ENCODE measurements at places on chromosomes 2 and 18.

DNA sequence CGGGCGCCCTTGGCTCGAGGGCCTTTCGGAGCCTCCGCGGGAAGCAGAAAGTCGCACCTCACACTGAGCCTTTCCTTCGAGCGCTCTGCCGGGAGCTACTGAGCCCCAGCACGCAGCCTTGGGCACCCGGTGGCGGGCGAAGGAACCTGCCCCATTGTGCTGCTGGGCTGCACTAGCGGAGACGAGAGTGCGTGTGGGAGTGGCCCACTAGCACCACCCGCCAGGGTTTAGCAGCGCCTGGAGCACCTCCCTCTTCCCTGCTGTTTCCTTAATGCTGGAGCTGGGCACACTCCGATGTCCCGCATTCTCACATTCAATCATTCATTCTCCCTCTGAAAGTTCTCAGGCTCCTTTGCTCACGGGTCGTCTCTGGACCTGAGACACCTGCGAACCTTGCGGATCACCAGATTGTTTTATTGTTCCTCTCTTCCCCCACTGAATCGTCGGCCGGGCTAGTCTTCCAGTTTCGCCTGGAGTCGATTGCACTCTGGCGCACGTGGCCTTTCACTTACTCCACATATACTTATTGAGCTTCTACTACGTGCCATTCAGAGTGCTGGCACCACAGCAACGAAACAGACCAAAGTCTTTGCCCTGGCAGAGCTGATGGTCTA lies 8.5 kb upstream of the PAX3 start:
- no peak for DNase-seq

- no peak for DNase-seq
Measured at GRCh38 chr2:149155196-149155969, 116.9 kb downstream of the LYPD6B start.

DNA sequence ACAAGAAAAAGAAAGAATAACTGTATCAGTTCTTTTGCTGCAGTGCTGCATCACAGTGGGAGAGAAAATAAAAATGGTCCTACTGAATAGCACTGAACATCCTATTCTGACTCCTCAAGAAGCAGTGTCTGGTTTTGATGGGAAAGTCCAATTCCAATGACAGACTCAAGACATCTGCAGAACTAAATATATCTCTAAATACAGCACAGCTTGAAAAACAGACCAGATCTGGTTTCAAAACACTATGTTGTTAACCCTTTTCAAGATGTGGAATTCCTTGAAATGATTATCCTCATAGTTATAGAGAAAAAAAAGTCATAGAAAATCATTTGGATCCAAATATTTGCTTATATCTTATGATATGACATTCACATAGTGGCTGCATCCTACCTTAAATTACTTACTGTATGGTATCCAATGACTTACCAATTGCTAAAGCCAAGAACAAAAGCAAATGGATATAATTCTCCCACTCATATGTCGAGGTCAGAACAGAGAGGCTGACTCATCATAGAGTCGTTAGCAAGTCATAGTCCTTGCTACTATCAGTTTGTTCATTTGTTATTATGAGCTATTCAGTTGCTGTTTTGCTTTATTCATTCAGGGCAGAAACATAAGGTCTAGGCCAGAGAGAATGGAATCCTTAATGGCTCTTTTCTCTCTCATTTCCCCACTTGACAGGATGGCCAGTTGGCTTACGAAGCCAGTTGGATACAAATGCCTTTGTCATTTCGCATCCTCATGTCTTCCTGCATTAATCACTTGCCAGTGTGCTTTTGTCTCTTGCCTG lies 62.5 kb upstream of the ACVR2A start:
- no peak for DNase-seq

DNA sequence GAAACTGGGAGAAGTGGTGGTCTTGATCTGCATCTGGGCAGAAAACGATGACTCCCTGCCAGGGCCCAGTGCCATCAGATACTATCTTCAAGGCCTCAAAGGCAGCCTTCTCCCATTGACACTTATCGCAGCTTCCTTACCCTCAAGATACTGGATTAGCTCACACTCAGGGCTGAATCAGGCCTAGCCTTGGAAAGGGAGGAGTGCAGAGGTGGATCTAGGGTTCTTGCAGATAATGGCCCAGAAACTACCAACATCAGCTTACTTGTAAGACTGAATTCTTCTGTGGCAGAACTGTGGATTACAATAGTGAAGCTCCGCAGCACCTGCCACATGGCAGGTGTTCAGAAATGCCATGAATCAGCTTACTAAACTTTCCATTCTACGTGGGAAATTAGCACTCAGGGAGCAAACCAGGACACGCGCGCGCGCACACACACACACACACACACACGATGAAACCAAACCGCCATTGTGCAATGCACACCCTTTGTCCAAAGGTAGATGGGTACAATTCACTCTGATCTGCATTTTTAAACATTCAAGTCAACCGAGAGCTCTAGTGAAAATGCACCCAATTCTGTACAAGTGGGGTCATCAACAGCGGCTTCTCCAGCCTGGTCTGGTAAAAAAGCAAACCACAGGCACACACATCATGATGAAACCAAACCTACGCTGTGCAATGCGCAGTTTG lies 26.3 kb upstream of the TMEM182 start:
- no peak for DNase-seq

DNA sequence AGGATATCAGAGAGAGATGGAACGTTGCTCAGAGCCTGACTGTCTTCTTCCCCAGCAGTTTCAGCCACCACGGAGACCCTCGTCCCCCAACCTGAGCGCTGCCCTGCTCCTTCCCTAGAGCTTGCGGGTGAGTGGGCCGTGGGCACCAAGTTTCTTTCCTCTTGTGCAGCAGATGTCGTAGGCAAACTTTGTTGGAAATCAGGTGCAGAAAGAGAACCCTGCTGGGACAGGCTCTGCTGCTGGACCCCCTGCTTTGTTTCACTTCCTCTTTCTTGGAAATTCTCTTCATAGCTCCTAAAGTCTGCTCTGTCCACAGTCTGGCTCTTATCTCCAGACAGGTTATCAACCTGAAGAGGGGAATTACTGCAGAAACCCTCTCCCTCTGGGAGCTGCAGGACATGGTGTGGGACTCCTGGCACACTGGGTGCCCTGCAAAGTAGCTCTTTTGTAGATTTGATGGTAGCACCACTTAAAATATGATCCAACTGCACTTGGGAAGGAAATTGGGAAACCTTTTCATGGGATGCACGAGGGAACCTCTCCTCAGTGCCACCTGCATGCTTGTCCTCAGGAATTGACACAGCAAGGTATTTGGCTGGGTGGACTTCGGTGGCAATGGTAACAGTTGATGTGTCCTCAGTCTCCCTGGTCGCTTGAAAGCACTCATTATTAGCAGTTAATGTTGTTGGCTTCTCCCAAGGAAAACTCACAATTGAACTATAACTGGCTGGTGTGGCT lies 92.2 kb downstream of the ALPK2 start:
- no peak for DNase-seq

- peak; percentile 55 for DNase-seq
Measured at GRCh38 chr2:46187112-46187618, 110.0 kb upstream of the EPAS1 start.

GRCh38 chr18:72444798-72445155 lies 99.4 kb downstream of the CBLN2 start:
- no peak for DNase-seq

DNA sequence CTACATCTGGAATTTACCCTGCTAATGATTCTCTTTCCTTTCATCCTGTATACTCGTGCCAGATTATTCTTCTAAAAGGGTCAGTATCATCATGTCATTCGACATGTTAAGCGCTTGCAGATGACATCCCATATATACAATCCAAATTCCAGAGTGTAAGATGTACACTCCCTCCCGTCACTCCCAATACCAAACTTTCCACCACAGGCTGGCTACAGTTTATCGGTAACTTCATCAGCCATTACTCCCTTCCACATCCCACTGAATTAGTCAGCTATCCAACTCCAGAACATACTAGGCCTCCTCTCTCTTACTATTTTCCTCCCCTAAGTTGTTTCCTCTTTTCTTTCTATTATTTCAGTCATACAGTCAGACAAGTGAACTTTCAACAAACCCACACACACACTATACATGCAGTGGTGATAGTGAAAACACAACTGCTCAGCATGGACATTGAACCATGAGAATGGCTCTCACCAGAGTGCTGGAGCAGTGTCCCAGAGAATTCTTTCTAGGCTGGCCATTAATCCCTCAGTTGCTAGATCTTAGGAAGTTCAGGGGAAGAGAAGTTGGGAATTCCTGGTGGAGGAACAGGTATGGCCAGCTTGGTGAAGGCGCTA lies 10.6 kb upstream of the NMI start:
- DNase-seq = no peak

DNA sequence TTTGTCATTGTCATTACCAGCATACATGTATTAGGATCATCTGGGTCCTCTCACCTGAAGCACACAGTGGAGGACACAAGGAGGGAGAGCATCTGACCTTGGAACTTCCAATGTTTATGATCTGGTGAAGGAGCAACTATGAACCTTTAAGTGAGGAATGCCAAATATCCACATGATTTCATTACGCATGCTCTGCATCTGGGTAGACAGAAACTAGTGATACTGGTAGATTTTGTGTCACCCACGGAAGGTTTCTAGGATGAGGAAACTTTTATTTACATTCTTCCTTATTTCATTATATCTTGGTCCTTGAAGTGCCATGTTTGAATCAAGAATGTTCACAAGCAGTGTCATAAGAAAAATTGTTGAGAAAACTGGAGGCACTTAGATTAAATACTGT lies 32.1 kb downstream of the SPC25 start:
- DNase-seq = no peak

- no peak for DNase-seq
Measured at GRCh38 chr18:79064228-79064627, 5.0 kb upstream of the ATP9B start.

GRCh38 chr2:21422050-21422449 lies 298.3 kb downstream of the TDRD15 start:
- DNase-seq = peak; percentile 41

DNA sequence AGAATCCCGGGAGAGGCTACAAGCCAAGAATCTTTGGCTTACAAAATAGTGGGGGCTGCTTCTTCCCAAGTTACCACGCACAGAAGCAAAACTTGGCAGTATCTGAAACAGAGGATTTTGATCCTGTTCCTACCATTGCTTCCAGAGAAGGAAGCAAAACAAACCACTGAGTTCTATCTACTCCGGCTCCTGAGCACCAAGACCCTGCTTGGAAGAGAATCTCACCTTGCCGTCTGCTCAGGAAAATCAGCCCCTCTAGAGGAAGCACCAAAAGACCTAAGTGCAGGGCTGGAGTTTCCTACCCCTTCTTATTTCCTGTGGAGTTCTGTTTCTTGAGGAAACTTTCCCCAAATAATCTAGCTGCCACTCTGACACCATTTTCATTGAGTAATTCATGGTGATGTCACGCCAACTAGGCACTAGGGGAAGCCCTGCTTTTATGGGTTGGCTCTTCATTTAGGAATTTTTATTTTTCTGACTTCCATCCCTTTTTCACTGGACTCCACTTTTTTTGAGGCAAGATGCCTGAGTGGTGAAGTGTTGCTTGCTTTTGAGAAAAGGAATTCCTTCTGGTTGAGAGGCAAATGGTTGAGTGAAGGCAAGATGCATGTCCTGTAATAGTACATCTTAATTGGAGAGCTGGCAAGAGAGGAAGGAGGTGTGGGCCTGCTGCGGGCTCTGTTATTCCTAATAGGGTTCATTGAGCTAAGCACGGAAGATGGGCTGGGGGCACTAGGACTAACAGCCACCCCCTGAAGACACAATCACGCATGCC lies 36.8 kb upstream of the EML4 start:
- DNase-seq = no peak
